Nephron progenitor cell (in vitro differentiated cells): ENCODE measurements at places on chromosomes 3 and 15.

DNA sequence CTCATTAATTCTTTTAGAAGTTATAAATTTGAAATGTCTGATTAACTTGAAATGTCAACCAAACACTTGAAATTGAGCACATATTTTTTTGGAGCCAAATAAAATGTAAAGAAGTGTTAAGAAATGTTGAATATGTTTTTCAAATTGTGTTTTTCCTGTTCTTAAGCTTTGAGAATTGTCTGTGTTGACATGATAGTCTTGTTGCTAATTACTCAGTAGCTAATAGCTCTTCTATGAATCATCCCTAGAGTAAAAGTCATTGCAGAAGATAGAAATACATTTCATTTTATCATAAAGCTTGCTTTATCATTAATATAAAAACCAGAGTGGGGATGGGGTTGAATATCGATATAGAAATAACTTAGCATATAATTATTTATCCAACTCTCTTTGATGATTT lies 41.9 kb upstream of the ABHD10 start:
- no peak for DNase-seq

GRCh38 chr3:115418583-115418982 lies 204.7 kb upstream of the GAP43 start:
- DNase-seq, result no peak

DNA sequence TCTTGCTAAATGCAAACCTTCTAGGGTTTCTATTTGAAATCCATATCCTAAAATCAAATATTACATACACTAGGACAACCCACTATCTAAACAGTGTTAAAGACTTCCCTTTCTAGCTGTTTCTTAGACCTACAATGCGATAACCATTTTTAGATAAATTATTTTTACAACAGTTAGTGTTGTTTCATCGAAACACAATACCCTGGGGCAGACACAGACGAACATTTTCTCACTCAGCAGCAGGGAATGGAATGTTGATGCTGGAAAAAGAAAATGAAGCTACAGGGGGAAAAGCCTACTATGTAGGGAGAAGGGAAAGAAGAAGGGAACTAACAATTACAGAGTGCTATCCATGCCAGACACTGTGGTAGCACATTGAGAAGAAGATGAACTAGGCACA lies 6.0 kb upstream of the HERC1 start:
- DNase-seq, result no peak

DNA sequence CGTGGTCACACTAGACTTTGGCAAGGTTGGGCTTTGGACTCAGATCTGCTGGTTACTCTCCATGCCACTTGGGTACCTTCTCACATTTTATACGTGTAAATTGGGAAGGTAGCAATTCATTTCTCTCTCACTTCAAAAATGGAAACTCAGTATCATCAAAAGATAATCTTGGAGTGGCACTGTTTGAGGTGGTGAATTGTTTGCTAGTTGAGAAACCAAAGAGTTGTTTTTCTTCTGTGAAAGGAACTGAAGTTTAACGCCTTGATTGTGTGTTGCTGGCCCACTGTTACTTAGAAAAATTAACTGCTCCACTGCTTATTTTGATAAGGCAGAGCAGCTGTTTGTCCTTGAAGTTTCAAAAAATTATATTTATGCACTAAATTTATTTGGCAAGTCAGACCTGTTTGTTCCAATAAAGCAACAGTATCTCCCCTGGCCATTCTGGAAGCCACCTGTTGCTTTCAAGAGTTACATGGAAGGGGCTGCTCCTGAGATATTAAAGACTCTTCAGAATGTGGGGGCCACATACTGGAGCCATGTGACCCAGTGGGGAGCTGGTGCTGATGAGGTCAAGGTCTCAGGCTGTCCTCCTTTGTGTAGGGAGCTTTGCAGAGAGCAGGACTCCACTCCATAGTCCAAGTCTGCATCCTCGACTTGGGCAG lies 16.2 kb downstream of the PLCL2 start:
- no peak for DNase-seq

- DNase-seq, result peak; percentile 57
Measured at GRCh38 chr3:45688194-45688881, 858 bp upstream of the SACM1L start.

DNA sequence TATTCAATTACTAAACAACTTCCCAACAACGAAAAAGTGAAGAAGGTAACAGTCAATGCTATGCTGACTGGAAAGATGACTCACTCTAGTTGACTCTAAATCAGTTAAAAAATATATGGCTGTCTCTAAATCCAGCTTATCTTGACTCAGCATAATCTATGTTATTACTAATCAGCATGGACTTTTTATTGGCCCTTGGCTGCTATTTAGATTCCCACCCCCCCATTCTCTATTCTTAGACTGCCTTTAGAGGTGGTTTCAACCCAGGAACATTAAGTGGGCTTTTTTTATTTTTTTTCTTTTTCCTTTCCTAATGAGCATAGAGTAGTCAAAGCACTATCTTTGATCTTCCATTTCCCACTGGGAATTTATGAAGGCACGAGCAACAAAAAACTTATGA lies 1.9 kb downstream of the PCOLCE2 start:
- no peak for DNase-seq

GRCh38 chr3:171101982-171102641 lies 75.6 kb upstream of the SLC2A2 start:
- DNase-seq, result no peak

DNA sequence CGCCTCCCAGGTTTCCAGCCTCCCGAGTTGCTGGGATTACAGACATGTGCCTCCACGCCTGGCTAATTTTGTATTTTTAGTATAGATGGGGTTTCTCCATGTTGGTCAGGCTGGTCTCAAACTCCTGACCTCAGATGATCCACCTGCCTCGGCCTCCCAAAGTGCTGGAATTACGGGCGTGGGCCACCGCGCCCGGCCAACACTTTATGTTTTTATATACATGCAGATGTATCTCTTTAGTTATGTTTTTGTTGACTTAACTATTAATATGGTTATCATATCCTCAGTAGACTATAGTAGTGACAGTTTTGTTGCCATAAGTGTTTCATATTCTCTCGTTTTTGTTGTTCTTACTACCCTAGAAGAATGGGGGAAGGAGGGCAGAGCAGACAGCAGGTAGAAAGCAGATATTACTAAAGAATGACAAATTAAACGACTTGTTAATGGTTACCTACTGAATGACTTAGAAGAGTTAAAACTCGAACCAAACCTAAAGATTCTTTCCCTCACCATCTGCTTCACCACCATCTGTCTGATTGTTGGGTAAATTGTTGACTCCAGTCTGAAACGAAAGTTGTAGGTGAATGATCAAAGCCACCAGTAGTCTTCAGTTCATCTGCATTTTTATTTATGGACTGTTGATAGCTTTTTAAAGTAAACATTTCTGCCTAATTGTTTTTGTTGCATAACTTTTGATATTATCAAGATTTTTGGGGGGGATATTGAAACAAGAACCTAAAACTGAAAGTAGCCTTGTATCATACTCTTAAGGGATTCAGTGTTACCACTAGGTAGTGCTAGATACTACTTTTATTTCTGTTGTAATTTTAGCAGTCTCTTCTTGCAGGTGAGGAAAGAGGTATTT lies 89.3 kb downstream of the RASA2 start:
- no peak for DNase-seq

DNA sequence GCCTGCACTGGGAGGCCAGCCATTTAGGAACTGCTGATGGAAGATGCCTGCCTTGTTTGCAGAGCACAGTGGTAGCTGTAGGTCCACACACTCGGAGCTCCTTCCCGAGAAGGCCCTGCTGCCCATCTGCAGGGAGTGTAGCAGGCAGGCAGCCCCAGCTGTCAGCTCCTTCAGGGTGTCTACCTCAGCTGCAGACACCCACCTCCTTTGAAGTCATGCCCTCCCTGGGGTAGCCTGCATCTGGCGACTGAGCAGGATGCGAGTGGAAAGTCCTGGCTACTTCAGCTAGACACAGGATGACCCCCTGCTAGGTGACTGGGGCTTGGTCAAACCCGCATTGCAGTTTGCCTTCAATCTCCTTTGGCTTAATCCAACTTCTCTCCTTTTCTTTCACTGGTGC lies 93.2 kb upstream of the TLE3 start:
- no peak for DNase-seq

GRCh38 chr15:48392356-48392755 lies 61.1 kb downstream of the DUT start:
- DNase-seq, result no peak
